ENCODE measurements at places on chromosomes 3 and 15.

DNA sequence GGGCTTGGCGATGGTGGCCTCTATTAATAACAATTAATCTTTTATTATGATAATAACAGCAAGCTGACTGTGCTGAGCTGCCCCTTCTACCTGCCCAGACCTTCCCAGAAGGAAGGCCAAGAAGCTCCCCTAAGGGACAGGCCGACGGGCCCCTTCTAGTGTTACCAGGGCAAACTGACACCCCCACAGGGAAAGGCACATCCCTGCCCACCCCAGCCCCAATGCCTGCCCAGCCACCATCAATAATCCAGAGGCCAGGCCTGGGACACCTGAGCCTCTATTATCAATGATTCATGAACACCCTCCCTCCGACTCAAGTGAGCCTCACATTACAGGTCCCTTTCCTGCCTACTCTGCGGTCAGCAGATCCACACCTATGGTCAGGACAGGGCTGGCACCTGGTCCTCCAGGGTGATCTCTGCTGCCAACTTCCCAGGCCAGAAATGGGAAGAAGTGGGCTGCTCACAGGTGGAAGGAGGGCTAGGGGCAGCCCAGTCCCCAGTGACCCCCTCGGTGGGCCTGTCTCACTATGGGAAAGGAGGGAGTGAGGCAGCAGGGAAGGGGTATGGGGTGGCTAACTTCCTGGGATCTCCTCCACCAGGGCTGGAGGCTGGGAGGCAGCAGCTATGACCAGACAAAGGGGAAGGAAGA lies 1.8 kb downstream of the TWF2 start:
- peak; percentile 67 for DNase-seq

GRCh38 chr15:20280933-20281463 lies 260.6 kb downstream of the GOLGA6L6 start:
- no peak for DNase-seq

DNA sequence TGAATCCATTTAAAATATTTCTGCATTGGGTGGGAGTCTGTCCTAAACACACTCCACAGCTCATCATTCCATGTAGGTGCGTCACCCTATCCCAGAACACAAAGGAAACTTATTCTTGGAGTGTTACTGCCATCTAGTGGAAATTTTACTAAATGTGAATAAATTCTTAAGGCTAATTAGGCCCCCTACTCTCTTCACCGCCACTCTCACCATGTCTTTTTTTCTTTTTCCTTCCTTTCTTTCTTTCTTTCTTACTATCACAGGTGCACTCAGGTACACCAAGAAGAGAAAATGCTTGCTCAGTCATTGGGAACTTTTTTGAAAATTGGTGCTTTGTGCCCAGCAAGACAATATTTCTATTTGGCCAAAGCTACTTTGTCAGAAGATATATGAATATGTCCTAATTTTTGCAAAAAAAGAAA lies 26.4 kb upstream of the ATP8B4 start:
- DNase-seq = peak; percentile 31

- DNase-seq = no peak
Measured at GRCh38 chr15:76341366-76342057, 4.9 kb downstream of the ISL2 start.

DNA sequence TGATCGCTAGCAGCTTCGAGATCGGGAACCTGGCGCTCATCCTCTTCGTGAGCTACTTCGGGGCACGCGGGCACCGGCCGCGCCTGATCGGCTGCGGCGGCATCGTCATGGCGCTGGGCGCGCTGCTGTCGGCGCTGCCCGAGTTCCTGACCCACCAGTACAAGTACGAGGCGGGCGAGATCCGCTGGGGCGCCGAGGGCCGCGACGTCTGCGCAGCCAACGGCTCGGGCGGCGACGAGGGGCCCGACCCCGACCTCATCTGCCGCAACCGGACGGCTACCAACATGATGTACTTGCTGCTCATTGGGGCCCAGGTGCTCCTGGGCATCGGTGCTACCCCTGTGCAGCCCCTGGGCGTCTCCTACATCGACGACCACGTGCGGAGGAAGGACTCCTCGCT lies 62.5 kb downstream of the SLCO3A1 start:
- DNase-seq = no peak

GRCh38 chr15:72281713-72282112 lies 9.4 kb upstream of the PARP6 start:
- no peak for DNase-seq

DNA sequence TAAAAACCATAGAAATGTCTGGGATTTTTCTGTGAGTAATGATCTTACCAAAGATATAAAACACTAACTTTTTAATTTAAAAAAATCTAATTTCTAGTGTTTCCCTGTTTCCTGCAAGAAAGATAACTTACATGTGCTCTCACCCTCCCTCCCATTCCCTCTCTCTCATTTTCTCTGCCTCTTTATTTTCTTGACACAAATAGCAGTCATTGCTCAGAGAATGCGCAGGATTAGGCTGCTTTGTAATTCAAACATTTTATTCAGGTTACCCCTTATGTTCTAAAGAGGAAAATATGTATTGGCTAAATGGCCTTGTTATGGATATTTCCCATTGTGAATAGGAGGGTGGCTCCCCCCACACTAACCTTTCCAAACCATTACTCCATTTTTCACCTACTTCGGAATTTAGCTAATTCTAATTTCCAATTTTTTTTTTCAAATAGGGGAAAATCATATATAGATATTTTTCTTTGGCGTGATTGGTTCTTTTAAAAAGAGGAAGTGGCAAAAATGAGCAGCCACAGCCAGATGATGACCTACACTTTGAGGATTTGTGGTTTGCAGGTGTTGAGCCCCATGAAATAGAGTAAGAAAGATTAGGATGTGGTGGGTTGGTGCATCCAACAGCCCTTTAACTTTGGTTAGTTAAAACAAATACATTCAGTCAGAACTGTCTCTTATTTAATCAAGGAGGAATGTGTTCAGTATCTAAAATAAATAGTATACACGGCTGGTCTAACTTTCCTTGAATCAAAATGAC lies 554.4 kb downstream of the IGSF11 start:
- DNase-seq = no peak

- no peak for DNase-seq
Measured at GRCh38 chr3:195194559-195195206, 76.3 kb downstream of the XXYLT1 start.

GRCh38 chr3:103342205-103342731 lies 907.5 kb downstream of the ZPLD1 start:
- no peak for DNase-seq

- no peak for DNase-seq
Measured at GRCh38 chr3:29408676-29409075, 127.8 kb downstream of the RBMS3 start.

- DNase-seq = no peak
Measured at GRCh38 chr15:48393645-48394506, 62.6 kb downstream of the DUT start.

DNA sequence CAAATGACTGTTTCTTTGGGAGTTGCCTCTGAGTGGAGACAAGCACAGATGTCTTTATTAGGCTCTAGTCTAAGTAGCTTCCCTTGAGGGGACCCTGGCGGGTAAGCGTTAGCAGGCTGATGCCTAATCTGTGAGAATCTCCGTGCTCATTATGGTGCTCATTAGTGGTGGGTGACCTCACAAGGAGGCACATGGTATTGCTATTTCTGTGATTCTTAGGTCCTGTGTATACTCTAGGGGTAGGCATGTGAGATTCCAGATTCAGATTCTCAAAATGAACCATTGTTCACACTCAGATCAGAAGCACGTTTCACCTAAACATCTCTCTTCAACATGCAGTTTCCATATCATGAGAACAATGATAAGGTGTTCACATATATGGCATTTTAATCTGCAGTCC lies 809.7 kb downstream of the NR2F2 start:
- DNase-seq = no peak

DNA sequence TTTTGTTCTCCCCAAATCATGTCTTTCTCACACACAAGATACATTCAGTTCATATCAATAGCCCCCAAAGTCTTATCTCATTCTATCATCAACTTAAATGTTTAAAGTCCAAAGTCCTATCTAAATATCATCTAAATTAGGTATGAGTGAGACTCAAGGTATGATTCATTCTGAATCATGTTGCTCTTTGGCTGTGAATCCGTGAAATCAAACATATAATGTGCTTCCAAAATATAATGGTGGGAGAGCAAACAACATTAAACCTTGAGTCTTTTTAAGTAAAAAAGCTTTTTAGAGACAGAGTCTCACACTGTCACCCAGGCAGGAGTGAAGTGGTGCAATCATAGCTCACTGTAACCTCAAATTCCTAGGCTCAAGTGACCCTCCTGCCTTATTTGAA lies 139.1 kb downstream of the SAMMSON start:
- no peak for DNase-seq

- no peak for DNase-seq
Measured at GRCh38 chr15:60326824-60327654, 70.7 kb downstream of the ANXA2 start.

DNA sequence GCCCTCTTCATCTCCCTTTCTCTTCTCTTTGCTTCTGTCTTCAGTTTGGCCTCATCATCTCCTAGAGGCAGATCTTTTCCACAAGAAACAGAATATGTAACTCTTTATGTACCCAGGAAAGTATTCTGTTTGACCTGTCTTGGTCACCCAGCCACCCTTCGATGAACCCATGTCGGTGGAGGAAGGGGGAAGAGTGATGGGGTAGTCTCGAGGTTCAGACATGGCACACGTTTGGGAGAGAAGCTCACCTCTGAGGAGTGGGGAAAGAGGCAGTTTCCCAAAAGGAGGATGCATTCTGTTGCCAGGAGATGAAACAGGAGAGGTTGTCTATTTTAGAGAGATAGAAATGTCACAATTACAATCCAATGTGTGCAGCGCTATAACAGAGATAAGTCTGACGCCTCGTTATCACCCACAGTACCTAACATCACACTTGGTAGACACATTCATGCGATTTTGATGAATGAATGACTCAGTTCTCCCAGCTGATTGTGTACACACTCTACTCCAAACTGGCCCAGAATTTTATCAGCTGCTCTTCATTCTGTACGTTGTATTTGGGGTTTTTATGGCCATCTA lies 722 bp upstream of the CCDC50 start:
- DNase-seq = no peak

- DNase-seq = no peak
Measured at GRCh38 chr15:66938114-66938830, 127.1 kb upstream of the SMAD3 start.

DNA sequence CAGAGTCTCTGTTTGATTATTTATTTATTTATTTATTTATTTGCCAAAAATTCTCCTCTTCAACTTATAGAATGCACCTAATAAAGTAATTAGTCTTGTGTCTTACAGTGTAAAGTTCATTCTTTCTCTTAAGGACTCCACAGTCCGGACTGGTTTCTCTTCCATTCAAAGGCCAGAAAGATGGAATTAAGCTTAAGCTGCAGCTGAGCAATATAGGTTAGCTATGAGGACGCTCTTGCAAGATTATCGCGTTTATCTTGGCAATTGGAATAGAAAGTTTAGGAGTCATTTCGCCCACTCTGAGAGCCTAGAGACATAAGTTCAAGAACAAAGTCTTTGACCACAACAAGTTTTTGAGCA lies 15.0 kb downstream of the TAGLN3 start:
- DNase-seq = no peak

- no peak for DNase-seq
Measured at GRCh38 chr3:107939691-107940442, 151.0 kb downstream of the CD47 start.

DNA sequence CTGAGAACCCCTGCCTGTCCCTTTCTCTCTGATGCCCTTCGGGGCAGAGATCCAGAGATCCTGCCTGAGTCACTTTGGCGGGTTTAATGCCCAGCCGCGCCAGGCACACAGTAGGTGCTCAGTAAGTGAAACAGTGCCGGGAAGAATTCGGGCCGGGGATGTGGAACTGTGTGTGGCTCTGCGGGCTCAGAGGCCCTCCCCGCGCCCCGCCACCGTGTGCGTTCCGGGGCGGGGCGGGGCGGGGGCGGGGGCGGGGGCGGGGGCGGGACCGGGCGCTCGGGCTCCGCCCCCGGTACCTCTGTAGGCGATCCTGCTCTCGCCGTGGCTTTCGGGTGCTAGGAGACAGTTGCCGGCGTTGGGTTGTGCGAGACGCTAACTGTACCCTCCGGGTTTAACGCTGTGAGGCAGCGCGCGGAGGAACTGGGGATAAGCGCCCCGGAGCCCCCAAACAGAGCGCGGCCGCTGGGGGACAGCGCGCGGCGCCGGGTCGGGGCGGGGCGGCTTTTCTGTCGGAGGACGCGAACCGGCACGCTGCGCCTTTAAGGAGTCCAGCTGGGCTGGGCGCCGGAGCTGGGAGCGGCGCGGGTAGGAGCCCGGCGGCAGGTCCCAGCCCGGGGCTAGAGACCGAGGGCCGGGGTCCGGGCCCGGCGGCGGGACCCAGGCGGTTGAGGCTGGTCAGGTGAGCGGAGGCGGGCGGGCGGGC lies at the start of gene ABHD6:
TSS of gene ABHD6 (plus strand) at position 555 of the 703 bp plus-strand sequence. CDS start 18,795 bp downstream, outside the sequence.
- no peak for DNase-seq

- no peak for DNase-seq
Measured at GRCh38 chr15:45611305-45611704, 23.5 kb upstream of the SQOR start.

GRCh38 chr3:94704467-94704866 lies 641.6 kb downstream of the NSUN3 start:
- DNase-seq = no peak

DNA sequence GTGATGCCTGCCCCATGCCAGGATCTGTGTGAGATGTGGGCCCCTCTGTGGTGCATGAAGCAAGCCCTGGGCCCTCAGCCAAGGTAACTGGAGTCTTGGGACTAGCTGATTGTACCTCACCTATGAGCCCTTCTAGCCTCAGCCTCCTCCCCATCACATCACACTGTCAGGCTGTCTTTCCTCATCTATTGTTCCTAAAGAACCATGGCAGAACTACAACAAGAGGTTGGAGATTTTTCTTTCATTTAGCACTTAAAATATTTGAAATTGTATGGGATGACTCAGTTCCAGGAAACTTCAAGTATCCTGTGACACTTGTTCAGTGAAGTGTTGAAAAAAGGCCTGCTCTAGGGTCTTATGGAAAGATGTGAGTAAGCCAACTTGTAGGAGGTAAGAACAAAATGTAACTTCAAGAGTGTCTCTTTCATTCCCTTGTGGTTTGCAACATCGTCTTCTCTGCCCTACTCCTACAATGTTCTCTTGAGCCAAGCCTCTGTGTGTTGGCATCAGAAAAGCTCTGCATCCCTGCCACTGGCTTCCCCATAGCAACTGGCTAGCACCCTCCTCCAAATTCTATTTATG lies 58.7 kb upstream of the TIPARP start:
- DNase-seq = peak; percentile 64

DNA sequence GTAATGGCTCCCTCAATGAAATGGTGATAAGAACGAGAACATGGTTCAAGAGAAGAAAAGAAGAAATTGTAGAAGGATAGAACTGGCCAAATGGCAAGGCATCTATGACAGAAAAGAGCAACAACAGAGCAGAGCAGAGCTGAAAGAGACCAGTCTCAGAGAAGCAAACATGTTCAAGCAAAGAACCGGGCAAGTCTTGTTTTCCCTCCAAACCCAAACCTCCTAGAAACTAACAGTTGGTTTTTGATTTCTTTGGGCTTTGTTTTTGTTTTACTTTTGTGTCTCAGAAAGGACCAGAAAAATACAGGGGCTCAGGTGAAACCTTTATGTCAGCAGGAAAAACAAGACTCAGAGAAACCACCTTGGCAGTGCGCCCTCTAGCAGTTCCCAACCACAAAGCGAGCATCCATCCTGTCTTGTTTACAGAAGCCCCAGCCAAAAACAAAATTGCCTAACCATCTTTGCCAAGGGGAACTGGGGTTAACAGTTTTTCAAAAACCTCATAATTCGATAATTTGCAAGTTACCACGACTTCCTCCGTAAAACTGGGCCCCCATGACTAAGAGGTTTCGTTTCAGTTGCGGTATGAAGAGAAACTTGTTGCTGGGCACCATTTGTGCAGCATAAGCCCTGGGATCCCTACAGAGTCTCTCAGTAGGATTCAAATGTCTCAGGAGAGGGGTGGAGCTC lies 159.2 kb upstream of the SLC24A5 start:
- no peak for DNase-seq

- peak; percentile 11 for DNase-seq
Measured at GRCh38 chr3:134517791-134518190, 31.9 kb downstream of the CEP63 start.
